ENCODE measurements at places on chromosomes 12 and 14. TPM values are rescaled to one million over a fixed set of nuclear protein-coding genes. Genes with fewer than 3 reads are reported as not detected.
A peak's percentile ranks its signal among the peaks of the same experiment; 100 is the strongest.

CBLN3 gene
- total RNA-seq = 5.3 TPM

ASPG gene
- not detected for total RNA-seq

REC8 gene
- 52.8 TPM for total RNA-seq

VRK1 gene
- 70.8 TPM for total RNA-seq

POTEM gene
- total RNA-seq = not detected

OLR1 gene
- total RNA-seq = not detected

ATG101 gene
- 28.3 TPM for total RNA-seq

IAPP gene
- not detected for total RNA-seq

ANKRD9 gene
- 4.9 TPM for total RNA-seq

DNA sequence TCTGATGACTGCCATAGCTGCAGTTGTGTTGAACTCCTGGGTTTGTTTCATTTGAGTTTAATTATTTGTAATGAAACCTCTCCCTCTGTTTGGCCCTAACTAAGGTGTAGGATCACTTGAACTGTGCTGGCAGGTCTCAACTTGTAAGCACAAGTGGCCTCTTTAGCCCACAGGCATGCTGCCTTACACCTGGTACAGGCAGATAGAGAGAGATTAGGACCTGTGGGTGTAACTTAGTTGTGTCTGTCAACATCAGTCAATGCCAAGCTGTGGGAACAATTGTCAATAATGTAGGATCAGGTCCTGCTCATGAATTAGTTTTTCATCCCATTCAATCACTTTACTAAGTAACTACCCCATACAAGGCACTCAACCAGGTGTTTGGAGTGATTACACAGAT, 263.0 kb upstream of the G2E3 start:
- no peak for DNase-seq

DNA sequence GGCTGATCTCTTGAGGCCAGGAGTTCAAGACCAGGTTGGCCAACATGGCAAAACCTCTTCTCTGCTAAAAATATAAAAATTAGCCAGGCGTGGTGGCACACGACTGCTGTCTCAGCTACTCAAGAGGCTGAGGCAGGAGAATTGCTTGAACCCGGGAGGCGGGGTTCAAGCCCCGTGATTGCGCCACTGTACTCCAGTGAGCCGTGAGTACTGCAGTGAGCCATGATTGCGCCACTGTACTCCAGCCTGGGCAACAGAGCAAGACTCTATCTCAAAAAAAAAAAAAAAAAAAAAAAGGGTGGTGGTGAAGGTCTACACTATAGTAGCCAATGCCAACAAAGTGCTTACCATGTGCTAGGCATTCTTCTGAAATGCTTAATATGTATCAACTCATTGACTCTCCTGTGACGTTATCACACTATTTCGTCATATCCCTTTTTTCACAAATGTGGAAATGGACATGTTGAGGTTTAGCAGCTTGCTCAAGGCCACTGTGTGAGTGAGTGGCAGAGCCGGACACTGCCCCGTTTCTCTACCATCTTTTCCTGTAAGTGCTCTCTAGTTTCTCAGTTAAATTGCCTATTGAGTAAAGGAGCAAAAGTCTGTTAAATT, 59.6 kb downstream of the GNS start:
- DNase-seq = no peak

- no peak for DNase-seq
Observed at GRCh38 chr12:58030566-58031279, 89.4 kb downstream of the ATP23 start.

GRCh38 chr14:68919129-68919927, 59.8 kb downstream of the ACTN1 start:
- DNase-seq = no peak

- peak; percentile 3 for DNase-seq
Observed at GRCh38 chr14:104423701-104424405, 155.7 kb upstream of the C14orf180 start.

GRCh38 chr12:95147866-95148265, 69.4 kb downstream of the FGD6 start:
- no peak for DNase-seq

- no peak for DNase-seq
Observed at GRCh38 chr12:69059465-69060457, 126.8 kb upstream of the CPM start.

GRCh38 chr12:54407183-54407905, 11.7 kb downstream of the ITGA5 start:
- no peak for DNase-seq

DNA sequence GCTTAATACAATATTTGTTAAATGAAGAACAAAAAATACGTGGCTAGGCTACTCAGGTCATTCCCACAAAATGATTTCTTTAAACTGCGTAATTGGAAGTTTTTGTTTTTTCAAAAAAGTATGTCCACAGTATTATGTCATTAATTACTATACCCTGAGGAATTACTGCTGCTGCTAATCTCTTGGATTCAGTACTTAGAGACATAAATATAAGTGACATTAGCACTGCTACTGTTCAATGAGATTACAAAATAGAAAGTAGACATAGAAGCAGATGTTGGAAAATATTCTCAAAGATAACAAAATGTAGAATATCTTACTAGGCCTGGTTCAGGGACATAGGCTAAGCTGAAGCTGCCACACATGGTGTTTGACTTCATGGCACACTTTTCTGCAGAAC, 36.3 kb downstream of the HMGA2 start:
- no peak for DNase-seq

Data from activated CD4-positive, alpha-beta T cell treated with anti-CD3 and anti-CD28 coated beads, Interleukin-2, amount 10 ng/mL, durations not matched to agents 7 days and 5 days (primary cell).